ENCODE measurements at places on chromosomes 16 and 17. TPM values are rescaled to one million over a fixed set of nuclear protein-coding genes. Genes with fewer than 3 reads are reported as not detected.
A peak's percentile ranks its signal among the peaks of the same experiment; 100 is the strongest.

GRCh38 chr16:66603537-66604375, 748 bp upstream of the CMTM3 start:
- DNase-seq, result peak; percentile 72
- H3K36me3 ChIP-seq, result peaks cover 12% of the 10 kb centered on the region
- no peaks in the 10 kb centered on the region for H3K27me3 ChIP-seq
- peak overlapping the region; percentile 71 for H3K4me3 ChIP-seq
- H3K4me1 ChIP-seq, result peaks cover 64% of the 10 kb centered on the region

TOP3A gene
- total RNA-seq, result 90.6 TPM

KCNJ18 gene
- total RNA-seq, result not detected

TMEM238L gene
- total RNA-seq, result not detected

DNA sequence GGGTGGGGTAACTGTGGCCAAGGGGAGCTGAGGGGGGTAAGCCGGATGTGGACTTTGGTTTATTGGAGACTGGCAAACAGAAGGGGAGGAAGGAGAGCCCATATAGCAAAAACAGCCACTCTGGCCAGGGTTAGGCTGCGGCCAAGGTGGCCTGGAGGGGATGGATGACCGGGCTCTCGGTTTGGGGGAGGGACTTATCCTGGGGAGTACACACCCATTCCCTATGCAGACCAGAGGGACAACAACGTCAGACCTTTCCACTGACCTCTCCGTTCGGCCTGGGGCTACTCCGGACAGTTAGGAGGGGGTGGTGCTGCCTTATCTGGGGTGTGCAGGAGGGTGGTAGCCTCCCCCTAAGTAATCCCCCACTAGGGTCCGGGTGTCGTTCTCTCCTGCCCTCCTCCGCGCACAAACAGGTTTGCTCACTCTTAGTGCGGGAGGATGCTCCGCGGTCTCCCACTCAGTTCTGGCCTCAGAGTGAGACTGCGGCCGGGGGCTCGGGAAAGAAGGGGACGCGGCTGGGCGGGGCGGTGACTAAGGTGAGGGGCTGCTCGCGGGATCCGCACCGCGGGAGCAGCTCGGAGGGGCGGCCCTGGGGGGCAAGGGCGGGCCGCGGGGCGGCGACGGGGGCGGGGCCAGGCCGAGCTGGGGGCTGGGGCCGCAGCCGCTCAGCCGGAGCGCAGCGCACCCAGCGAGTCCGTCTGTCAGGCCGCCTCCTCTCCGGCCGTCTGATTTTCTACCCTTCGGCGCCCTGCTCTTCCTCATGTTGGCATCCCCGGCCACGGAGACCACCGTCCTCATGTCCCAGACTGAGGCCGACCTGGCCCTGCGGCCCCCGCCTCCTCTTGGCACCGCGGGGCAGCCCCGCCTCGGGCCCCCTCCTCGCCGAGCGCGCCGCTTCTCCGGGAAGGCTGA, at the start of gene WNK4:
WNK4 (plus strand) TSS at position 675 of the 915 bp plus-strand sequence; CDS start at position 764, 89 bp downstream.
- H3K4me1 ChIP-seq, result peaks cover 32% of the 10 kb centered on the region
- H3K4me3 ChIP-seq, result no peak within 1 kb of the TSS
- DNase-seq, result no peak
- H3K27ac ChIP-seq, result no peak within 1 kb of the TSS

DNA sequence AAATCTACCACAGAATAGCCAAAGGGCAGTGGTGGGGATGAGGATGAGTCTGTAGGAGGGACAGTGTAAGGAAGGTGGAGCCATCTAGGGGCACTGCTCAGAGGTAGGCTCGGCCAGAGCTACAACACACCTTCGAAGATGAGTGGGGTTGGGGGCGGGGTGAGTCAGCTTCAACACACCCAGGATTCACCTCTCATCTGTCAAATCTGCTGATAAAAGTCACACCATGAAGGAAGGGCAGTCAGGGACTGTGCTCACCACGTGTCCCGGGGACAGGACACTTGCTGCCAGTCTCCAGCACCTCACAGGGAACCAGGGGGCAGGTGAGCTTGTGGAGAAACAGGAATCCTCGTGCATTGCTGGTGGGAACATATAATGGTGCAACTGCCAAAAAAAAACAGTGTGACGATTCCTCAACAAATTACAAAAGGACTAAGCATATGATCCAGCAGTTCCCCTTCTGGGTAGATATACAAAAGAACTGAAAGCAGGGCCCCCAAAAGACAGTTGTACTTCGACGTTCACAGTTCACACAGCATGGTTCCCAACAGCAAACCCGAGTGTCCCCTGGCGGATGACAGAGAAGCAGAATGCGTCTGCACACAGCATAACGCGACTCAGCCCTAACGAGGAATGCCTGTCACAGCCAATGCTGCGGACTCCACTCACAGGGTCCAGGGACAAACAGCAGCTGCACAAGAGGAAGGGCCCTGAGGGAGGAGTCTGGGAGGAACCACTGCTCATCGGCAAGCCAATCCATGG, 133.1 kb downstream of the ANKRD11 start:
- DNase-seq, result peak; percentile 77
- peaks cover 99% of the 10 kb centered on the region for H3K4me1 ChIP-seq
- peaks cover 21% of the 10 kb centered on the region for H3K36me3 ChIP-seq
- H3K4me3 ChIP-seq, result peak overlapping the region; percentile 41
- peak overlapping the region; percentile 17 for H3K27ac ChIP-seq
- H3K27me3 ChIP-seq, result no peaks in the 10 kb centered on the region

ZP2 gene
- not detected for total RNA-seq

- no peak for DNase-seq
- no peaks in the 10 kb centered on the region for H3K27me3 ChIP-seq
- peaks cover 2% of the 10 kb centered on the region for H3K36me3 ChIP-seq
- H3K4me3 ChIP-seq, result no peak overlapping the region
- H3K27ac ChIP-seq, result no peak overlapping the region
These were observed 629.0 kb upstream of the CDH8 start for GRCh38 chr16:62665269-62665668.

SLC6A2 gene
- total RNA-seq, result not detected

EME2 gene
- total RNA-seq, result 18.6 TPM

GRCh38 chr16:20875355-20875650, 24.9 kb downstream of the DCUN1D3 start:
- H3K27me3 ChIP-seq, result no peaks in the 10 kb centered on the region
- no peak for DNase-seq
- H3K4me1 ChIP-seq, result peaks cover 64% of the 10 kb centered on the region
- peak overlapping the region; percentile 81 for H3K27ac ChIP-seq
- H3K36me3 ChIP-seq, result peaks cover 2% of the 10 kb centered on the region

DNA sequence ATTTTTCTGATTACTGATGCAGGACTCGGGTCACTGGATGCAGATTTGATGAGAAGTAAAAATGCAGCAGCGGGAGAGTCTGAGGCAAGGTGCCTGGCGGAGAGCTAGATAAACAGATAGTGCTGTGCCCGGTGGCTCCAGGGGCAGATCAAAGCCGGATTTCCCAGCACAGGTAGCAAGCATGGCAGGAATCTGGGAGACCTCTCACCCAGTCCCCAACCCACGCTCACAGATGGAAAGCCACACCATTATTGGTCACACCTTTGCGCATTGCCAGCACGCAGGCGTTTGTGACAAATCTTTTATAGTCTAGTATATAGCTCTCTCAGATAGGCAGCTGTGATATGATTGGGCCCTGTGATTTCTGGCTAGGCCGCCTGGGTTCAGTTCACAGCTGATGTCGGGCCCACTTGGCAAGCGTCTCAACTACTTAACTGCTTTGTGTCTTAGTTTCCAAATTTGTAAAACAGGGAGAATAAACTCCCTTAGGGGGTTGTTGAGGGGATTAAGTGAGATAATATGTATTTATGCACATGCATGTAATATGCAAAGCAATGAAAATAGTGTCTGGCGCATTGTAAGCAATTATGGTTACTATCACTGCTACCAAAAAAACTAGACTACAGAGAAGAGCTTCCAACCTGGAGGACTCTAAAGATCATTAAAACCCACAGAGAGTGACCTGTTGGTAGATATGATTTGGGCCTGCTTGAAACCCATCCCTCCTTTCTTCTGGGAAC, 42.0 kb upstream of the NFAT5 start:
- peaks cover 9% of the 10 kb centered on the region for H3K36me3 ChIP-seq
- no peak overlapping the region for H3K4me3 ChIP-seq
- no peaks in the 10 kb centered on the region for H3K27me3 ChIP-seq
- no peak for DNase-seq
- peaks cover 47% of the 10 kb centered on the region for H3K4me1 ChIP-seq

GRCh38 chr17:61340431-61341209, 59.0 kb upstream of the TBX2 start:
- H3K4me1 ChIP-seq, result no peaks in the 10 kb centered on the region
- no peak overlapping the region for H3K27ac ChIP-seq
- DNase-seq, result no peak
- H3K27me3 ChIP-seq, result no peaks in the 10 kb centered on the region
- no peak overlapping the region for H3K4me3 ChIP-seq

C17orf50 gene
- not detected for total RNA-seq

Data from activated T-cell treated with anti-CD3 and anti-CD28 coated beads, Interleukin-2, amount 50 U/mL, for 72 hours (primary cell).